ENCODE measurements at places on chromosomes 13 and 19.
A peak's percentile ranks its signal among the peaks of the same experiment; 100 is the strongest.

DNA sequence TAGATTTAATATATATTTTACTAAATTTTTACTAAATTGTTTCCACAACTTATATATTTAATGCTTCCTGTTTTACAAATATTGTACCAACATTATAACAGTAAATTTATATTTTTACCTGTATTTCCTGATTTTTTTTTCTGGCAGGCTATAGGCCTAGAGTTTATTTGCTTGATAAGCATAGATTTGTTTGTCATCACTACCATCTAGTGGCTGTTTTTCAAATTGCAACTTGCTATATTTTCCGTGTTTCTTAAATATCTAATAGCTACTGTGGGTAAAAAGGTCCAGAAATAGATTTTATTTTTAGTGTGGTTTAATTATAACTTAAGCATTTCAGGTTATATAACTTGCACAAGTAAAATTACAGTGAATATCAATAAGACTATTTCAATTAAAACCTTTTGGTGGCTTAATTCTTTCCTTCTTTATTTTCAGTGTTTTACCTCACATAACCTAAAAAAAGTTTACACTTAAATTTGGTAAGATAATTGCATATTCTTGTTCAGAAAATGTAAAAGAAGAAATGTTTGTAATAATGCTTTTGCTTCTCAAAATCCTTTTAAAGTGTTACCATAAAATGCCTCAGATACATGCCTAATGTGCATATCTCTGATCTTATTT lies 60.6 kb downstream of the NDFIP2 start:
- DNase-seq: peak; percentile 86

- no peak for DNase-seq
Observed at GRCh38 chr13:110433014-110433413, 125.9 kb downstream of the COL4A2 start.

DNA sequence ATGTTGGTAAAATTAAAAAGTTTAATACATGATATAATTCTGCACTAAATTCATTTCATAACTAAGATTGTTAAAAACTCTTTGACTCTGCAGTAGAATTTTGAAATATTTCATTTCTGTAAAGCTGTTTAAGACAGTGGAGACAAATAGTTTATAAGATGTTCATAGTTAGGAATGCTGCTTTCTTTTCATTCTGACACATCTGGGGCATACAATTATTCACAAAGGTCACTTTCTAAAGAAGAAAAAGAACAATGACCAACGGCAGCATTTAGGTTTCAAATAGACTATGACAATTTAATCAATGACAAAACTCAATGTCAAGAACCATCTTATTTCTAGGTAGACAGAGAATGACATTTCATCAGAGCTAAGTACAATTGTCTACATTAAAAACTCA lies 1422.1 kb downstream of the PCDH9 start:
- no peak for DNase-seq

DNA sequence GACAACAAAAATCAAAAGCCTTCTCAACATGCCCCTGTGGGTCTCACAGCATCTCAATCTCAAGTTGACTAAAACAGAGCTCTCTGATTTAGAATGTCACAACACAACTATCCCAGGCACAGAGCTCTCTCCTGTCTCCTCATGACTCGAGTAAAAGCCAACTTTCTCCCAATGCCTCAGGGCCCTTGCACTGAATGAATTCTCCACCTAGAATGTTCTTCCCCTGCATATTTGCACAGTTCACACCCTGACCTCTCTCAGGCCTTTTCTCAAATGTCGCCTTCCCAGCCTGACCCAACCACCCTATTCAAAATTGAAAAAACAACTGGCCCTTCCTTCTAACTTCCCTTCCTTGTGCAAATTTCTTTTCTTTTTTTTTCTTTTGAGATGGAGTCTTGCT lies 3.7 kb upstream of the SWSAP1 start:
- DNase-seq: no peak

DNA sequence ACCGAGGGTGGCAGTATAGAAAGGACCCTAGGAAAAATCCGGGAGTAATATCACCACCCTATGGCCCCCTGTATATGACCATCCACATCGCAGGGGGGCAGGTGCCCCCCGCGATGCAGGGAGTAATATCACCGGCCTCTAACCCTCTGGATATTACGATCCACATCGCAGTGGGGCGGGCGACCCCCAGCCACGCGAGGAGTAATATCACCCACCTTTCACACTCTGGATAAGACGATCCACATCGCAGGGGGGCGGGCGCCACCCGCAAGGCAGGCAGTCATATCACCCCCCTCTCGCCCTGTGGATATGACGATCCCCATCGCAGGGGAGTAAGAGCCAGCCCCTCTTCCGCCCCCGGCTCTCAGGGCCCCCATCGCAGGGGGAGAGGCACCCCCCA lies 76.7 kb upstream of the RUBCNL start:
- no peak for DNase-seq

- peak; percentile 55 for DNase-seq
Observed at GRCh38 chr19:44925114-44925891, 10.9 kb downstream of the APOC1 start.

DNA sequence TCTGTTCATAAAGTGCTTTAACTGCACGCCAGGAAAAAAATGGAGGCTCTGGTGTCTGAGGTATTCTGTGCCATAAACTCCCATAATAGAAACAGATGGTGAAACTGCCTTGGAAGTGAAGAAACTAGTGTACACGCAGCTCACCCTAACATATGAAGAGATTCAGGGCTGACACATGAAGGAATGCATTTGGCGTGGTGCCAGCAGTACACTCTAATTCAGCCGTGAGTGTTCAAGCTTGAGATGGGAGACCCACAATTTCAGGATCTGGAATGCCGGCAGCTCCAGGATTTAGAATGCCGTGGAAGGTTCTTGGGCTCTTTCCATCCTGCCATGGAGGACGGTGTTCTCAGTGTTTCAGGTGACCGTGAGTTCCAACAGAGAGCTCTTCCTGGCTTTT lies 478.4 kb downstream of the TSHZ3 start:
- DNase-seq: no peak

- DNase-seq: peak; percentile 81
Observed at GRCh38 chr13:95660981-95661581, 15.9 kb upstream of the DNAJC3 start.

- peak; percentile 66 for DNase-seq
Observed at GRCh38 chr13:23899555-23899954, 2.3 kb upstream of the C1QTNF9B start.

DNA sequence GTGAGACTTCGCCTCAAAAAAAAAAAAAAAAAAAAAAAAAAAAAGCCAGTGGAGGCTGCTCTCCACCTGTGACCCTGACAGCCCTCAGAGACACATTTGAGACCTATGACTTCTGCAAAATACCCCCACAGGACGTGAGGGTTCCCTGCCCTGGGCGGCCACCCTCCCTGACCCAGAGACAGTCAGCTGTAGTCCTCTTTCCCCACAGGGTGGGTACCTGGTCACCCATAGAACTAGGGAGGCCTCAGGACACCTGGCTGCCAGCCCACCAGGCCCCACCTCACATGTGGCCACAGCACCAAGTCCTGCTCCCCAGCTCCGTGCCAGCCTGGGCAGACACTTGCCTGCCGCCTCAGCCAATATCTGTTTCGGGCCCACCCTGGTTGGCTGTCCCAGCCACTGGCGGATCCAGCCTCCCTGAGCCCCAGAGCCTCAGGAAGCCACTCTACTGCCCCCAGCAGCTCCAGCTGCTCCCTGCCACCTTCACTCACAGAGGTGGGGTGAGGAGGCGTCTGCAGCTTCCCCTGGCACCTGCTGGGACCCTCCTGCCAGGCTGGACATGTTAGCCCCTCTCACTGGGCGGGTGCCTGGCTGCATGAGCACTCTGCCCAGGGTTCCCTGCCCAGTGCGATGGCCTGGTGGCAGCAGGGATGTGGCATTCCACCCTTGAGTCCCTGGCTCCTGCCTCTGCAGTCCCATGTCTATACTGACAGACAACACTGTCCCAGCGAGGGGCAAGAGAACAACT lies 6.9 kb downstream of the MKNK2 start:
- no peak for DNase-seq

DNA sequence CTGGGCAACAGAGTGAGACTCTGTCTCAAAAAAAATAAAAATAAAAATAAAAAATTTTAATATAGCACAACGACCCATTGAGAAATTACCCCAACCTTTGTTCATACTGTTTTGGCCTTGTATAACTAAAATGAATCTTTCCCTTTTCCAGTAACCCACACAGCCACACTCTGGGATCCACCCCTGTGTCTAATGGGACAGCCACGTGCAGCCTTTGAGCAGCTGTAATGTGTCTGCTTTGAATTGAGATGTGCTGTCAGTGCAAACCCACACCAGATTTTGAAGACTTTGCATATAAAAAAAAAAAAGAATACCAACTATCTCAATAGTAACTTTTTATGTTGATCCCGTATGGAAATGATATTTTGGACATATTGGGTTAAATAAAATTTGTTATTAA lies 112.7 kb upstream of the UBL3 start:
- no peak for DNase-seq

- DNase-seq: peak; percentile 51
Observed at GRCh38 chr19:44740351-44740824, 8.1 kb upstream of the BCL3 start.

- DNase-seq: no peak
Observed at GRCh38 chr13:59745392-59745788, 418.3 kb downstream of the DIAPH3 start.
